ENCODE measurements at places on chromosomes 3 and 15. TPM values are rescaled to one million over a fixed set of nuclear protein-coding genes. Genes with fewer than 3 reads are reported as not detected.

Gene BNC1
- 23.5 TPM for total RNA-seq

Gene EPHA3
- total RNA-seq: not detected

Gene TUSC7
- total RNA-seq: not detected

Gene LTF
- total RNA-seq: not detected

Gene SPRED1
- 28.1 TPM for total RNA-seq

Gene APH1B
- total RNA-seq: 0.84 TPM

Gene MEX3B
- 6.2 TPM for total RNA-seq

Gene ELP6
- 20.6 TPM for total RNA-seq
